ENCODE measurements at places on chromosomes 7 and 10.
A peak's percentile ranks its signal among the peaks of the same experiment; 100 is the strongest.

DNA sequence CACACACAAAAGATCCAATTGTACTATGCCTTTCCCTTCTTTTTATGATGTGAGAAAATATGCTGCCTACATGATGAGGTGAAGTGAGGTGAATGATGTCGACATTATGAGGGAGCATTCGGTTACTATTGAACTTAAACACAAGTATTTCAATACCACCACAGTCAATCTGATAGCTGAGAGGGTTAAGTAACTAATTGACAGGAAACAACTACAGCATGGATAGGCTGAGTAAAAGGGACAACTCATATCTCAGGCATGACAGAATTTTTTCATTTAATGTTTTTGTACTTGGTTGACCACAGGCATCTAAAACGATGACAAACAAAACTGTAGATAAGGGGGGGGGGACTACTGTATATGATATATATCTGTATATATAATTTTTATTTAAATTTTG lies 488.9 kb downstream of the SH2D4B start:
- peak; percentile 21 for DNase-seq

DNA sequence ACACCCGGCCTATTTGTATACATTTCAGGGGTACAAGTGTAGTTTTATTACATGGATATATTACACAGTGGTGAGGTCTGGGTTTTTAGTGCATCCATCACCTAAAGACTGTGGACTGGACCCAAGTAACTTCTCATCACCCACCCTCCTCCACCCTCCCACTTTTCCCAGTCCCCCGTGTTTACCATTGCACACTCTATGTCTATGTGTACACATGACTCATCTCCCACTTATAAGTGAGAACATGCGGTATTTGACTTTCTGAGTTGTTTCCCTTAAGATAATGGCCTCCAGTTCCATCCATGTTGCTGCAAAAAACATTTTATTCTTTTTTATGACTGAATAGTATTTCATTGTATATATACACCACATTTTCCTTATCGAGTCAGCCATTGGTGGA lies 98.9 kb upstream of the WAC start:
- no peak for DNase-seq

DNA sequence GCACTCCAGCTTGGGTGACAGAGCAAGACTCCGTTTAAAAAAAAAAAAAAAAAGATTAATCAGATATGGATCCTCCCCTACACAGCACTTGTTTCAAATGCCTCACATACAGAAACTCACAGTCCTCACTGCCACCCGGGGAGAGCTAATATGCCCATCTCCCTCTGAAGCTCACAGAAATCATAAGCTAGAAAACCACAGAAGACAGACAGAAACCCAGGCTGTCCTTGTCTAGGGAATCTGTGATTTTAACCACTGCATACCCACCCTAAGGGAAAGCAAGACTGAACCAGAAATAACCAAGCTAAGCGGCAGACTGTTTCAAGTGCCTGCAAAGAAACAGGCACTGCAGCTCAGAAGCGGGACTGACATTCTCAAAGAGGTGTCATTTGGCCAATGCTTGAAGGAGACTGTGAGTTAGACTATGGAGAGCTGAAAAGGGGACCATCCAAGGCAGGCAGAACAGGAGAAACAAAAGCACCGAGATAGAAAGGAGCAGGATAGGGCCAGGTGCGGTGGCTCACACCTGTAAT lies 37.6 kb downstream of the SLC37A3 start:
- DNase-seq, result no peak

DNA sequence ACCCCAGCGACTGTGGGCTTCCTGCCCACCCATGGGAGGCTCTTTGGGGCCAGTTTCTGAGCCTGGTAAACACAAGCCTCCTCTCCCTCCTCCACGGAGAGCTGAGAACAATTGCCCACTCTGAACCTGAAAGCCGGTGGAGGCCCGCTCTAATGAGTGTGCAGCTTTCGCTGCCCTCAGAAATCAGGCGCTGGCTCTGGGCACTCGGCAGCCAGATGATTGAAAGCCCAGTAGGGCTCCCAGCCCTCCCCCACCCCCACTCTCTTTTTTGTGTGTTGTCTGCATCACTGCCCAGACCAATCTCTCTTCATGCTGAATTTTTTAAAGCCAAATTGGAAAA lies 438.9 kb downstream of the RPS24 start:
- DNase-seq, result no peak

GRCh38 chr7:101557978-101558741 lies 70.9 kb downstream of the MYL10 start:
- DNase-seq, result no peak

GRCh38 chr7:131090188-131090587 lies 237.5 kb upstream of the MKLN1 start:
- no peak for DNase-seq

- DNase-seq, result peak; percentile 75
These were observed 252.7 kb downstream of the PRPF18 start for GRCh38 chr10:13839430-13839990.

DNA sequence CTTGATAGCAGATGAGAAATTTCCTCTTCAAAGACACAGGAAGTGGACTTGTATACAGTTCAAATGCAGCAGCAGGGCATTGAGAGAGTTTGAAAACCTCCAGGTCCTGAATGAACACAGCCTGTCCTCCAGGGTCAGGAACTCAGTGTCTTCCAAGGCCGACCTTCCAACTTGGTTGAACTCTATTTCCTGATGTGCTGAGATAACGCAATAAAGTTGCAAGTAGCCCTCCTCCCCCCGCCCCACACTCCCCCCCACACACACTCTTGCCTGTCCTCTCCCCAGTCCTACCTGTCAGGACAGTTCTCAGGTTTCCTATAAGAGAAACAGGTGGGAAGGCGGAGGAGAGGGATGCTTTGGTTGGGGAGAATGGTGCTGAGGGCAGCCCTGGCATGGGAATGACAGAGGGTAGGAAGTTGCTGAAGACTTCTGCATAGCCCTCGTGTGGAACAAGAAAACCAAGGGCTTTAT lies 90.0 kb downstream of the CCDC71L start:
- no peak for DNase-seq

GRCh38 chr10:69853064-69853463 lies 51.4 kb downstream of the COL13A1 start:
- DNase-seq, result no peak

GRCh38 chr7:1388021-1388702 lies 71.1 kb downstream of the MICALL2 start:
- no peak for DNase-seq

DNA sequence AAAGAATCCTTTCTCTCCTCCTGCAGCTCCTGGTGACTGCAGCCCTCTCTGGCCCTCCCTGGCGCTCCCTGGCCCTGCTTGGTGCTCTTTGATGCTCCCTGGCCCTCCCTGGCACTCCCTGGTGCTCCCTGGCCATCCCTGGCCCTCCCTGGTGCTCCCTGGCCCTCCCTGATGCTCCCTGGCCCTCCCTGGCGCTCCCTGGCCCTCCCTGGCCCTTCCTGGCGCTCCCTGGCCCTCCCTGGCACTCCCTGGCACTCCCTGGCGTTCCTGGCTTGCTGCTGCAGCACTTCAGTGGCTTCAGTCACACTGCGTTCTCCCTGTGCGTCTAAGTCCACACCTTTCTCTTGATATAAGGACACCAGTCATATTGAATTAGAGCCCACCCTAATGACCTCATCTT lies 15.2 kb upstream of the FGFR2 start:
- DNase-seq, result no peak

GRCh38 chr7:9240001-9240400 lies 806.6 kb downstream of the NXPH1 start:
- DNase-seq, result no peak

GRCh38 chr10:48614481-48615390 lies 9.9 kb upstream of the ARHGAP22 start:
- DNase-seq, result peak; percentile 64

DNA sequence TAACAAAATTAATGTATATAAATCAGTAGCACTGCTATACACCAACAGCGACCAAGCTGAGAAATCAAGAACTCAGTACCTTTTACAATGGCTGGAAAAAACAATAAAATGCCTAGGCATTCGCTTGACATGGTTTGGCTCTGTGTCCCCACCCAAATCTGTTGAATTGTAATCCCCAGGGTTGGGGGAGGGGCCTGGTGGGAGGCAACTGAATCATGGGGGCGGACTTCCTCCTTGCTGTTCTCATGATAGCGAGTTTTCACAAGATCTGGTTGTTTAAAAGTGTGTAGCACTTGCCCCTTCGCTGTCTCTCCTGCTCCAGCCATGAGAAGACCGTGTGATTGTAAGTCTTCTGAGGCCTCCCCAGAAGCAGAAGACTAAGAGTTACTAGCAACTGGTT lies 8.6 kb downstream of the ZNF786 start:
- no peak for DNase-seq

DNA sequence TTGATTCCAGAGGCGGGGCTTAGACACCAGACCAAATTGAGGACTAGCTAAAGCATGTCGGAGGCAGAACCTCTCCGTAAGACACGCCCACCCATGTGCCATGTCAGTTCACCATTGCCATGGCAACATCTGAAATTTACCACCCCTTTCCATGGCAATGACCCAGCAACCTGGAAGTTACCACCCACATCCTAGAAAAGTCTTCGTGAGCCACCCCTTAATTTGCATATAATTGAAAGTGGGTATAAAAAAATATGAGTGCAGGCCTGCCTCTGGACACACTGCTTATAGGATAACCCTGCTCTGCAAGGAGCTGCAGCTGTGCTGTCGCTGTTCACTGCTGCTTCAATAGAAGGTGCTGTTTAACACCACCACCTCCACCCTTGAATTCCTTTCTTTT lies 28.0 kb downstream of the TMEM270 start:
- DNase-seq, result no peak

GRCh38 chr10:131804551-131805295 lies 96.1 kb upstream of the PPP2R2D start:
- no peak for DNase-seq

GRCh38 chr10:87058171-87058570 lies 36.5 kb downstream of the GLUD1 start:
- DNase-seq, result no peak

- DNase-seq, result no peak
These were observed 19.6 kb downstream of the ASAH2 start for GRCh38 chr10:50231515-50232260.

- peak; percentile 25 for DNase-seq
These were observed 26.8 kb downstream of the CFAP69 start for GRCh38 chr7:90271753-90272152.

DNA sequence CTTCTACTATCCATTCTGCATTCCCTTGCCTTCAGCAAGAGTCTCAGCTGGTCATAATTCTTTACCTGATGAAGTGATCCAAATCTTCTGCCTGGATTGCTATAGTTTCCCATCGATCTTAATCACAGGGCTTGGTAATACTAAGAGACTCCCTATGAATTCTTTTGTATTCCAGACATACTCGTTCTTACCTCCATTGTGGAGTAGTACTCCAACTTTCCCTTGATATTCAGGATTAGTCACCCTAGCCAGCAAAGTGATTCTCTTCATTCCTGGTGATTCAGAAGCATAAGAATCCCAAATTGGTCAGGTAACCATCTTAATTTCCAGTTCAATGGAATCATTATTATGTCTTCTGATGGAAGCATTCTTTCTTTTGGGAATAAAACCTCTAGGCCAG lies 96.7 kb downstream of the TWIST1 start:
- DNase-seq, result no peak

- DNase-seq, result no peak
These were observed 155.4 kb downstream of the DIP2C start for GRCh38 chr10:534047-534566.

DNA sequence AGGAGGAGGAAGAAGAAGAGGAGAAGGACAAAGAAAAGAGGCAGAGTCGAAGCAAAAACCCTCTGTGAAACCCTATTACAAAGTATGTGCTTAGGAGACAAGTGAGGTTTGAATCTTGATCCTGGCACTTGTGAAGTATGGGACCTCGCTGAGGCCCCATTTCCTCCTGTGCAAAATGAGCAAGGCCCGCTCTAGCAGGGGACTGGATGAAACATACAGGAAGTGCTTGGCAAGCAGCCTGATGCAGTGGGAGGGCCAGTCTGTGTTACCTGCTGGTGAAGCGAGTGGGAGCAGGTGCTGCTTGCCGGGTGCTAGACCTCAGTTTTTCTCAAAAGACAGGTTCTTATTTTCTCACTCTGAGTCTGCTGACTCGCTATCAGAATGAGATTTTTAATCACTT lies 150.4 kb downstream of the JCAD start:
- DNase-seq, result no peak

DNA sequence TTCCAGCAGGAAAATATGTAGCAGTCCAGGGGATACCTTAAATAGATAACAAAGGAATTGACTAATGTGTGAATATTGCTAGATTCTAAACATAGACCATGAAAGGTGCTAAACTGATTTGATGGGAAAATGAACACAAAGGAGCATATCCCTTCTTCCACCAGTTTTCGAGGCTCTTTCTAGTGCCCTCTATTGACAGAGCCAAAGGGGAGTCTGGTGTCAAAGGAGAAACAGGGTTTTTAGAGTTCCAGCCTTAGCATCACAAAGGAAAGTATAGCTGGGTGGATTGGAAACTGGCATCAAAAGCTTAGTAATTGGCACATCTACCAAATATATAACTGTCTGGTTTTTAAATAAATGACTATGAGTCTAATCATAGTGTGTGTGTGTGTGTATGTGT lies 636.8 kb downstream of the ETV1 start:
- DNase-seq, result no peak

DNA sequence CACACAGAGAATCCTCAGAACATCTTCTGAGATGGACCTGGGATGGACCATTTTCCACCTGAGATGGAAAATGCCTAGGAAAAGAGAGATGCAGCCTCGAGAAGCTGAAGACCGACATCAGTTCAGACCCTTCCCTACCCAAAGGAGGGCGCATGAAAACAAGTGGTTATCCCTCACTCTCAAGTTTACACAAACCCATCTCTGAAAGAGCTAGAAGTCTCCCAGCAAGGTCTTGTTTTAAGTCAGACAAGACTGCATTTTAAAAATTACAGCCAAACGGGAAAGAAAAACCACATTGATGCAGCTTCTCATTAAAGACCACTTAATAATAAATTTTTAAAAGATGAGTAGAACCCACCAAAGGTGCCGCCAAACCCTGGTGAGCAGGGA lies 1.3 kb downstream of the RAPGEF5 start:
- DNase-seq, result no peak

- DNase-seq, result no peak
These were observed 186.4 kb downstream of the FAM107B start for GRCh38 chr10:14588084-14588937.

GRCh38 chr10:101367569-101368453 lies 13.8 kb downstream of the BTRC start:
- DNase-seq, result peak; percentile 93

- no peak for DNase-seq
These were observed 15.6 kb upstream of the AQP1 start for GRCh38 chr7:30896036-30896435.

GRCh38 chr10:52483587-52483986 lies 169.5 kb downstream of the DKK1 start:
- DNase-seq, result no peak

- no peak for DNase-seq
These were observed 19.5 kb downstream of the KCNMA1 start for GRCh38 chr10:77618117-77618516.
